ENCODE measurements at places on chromosomes 12 and 14. TPM values are rescaled to one million over a fixed set of nuclear protein-coding genes. Genes with fewer than 3 reads are reported as not detected.

DNA sequence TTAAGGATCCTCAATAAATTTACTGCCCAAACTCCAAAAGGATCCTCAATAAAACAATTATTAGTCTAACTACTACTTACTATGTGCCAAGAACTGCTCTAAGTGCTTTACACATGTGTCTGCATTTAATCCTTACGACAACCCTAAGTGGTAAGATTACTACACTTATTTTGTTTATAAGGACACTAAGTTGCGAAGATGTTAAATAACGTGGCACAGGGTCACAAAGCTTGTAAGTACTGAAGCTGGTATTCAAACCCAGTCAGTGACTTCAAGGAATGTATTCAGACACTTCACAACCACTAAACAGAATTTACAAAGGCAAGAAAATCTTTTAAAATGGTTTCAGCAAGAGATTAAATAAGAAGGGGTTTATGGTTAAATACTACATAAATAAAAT lies 13.0 kb downstream of the FERMT2 start:
- no peak for DNase-seq

The GALNT16 gene
- total RNA-seq: 11.4 TPM

The SLC6A15 gene
- total RNA-seq: 1.2 TPM

GRCh38 chr12:43287706-43288383 lies 264.2 kb downstream of the ADAMTS20 start:
- DNase-seq: no peak

The OLR1 gene
- total RNA-seq: 1.2 TPM

GRCh38 chr14:77103951-77104350 lies 5.9 kb downstream of the CIPC start:
- no peak for DNase-seq

- no peak for DNase-seq
Measured at GRCh38 chr12:1369938-1370500, 224.4 kb downstream of the FBXL14 start.

- DNase-seq: no peak
Measured at GRCh38 chr12:104694711-104695110, 238.0 kb downstream of the CHST11 start.

The SPTB gene
- 6.8 TPM for total RNA-seq

DNA sequence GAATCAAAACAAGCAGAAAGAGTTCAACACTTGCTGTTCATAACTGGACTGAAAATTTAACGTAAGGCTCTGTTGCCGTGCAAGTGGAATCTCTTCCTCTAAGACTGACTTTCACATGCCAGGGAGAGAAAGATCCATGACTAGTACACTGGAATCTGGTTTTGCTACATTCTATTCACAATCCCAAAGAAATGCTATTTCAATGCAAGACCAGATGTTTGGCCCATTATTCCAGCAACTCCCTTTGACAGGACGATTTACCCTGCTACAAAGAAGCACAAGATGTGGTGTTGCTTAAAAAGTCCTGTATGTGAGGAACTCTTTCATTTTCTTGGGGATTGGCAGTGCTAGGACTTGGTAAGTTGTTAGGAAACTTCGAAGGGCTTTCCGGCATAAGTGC lies 17.4 kb downstream of the RFC5 start:
- no peak for DNase-seq

DNA sequence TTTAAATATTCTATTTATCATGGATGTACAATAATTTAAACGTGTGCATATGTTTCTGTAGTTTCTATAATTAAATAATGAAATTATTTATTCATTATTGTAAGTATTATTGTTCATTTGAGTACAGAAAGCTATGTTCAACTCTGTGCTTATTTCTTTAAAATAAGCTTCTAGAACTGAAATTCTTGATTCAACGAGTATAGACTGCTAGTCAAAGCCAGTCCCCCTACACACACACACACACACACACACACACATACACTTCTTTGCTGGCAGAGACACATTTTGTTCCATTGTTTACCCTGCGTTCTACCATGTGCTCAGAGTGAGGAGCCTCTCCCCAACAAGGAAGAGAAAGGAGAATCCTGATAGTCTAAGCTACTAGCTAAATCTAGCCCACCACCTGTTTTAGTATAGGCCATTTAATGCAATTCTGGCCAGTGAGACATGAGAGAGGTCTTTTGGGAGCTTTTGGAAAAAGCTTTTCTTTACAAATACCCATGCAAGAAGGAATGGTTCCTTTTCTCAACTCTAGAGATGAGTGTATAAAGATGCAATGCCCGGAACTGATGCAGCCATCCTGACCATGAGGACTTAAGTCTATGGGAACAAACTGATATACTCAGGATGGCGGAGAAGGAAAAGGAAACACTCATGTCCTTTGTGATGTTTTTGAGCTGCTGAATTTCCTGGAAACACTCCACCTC lies 161.4 kb downstream of the NDUFA12 start:
- DNase-seq: no peak

DNA sequence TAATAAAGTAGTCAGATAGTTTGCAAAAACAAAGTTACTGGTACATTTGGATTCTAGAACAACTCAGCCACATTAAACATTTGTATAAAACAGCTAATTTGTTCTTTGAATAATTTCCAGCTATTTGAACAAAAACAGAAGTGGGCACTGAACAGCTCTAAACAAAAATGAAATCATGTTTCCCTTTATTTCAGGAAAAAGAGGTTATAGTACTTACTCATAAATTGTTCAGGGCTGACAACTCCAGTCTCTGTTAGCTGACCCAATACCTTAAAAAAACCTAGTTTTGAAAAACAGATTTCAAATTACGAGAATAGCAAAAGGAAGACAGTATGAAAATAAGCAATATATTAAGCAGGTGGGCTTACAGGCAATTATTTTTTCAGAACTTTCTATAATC lies 8.2 kb downstream of the GNPNAT1 start:
- no peak for DNase-seq

GRCh38 chr14:56057767-56058166 lies 60.4 kb upstream of the PELI2 start:
- DNase-seq: no peak

- no peak for DNase-seq
Measured at GRCh38 chr14:93002851-93003298, 79.9 kb downstream of the CHGA start.

The RNASE4 gene
- 39.5 TPM for total RNA-seq

The PLEKHD1 gene
- 0.11 TPM for total RNA-seq

DNA sequence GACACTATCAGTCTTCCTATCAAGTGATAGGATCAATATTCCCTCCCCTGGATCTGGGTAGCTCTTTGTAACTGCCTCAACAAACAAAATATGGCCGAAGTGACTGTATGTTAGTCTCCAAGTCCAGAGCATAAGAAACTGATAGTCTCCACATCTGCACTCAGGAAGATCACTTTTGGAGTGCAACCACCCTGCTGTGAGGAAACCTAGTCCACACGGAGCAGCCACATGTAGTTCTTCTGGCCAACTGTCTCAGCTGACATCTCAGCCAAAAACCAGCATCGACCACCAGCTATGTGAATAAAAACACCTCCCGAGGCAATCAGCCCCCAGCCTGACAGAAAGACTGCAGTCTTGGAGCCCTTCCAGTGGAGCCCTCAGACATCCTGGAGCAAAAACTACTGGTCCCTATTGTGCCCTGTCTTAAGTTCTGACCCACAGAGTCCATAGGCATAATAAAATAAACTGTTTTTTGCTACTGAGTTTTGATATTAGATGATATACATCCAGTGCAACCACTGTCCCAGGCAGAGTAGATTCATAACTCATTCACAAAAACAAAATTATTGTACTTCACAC lies 143.8 kb downstream of the MED13L start:
- DNase-seq: no peak

DNA sequence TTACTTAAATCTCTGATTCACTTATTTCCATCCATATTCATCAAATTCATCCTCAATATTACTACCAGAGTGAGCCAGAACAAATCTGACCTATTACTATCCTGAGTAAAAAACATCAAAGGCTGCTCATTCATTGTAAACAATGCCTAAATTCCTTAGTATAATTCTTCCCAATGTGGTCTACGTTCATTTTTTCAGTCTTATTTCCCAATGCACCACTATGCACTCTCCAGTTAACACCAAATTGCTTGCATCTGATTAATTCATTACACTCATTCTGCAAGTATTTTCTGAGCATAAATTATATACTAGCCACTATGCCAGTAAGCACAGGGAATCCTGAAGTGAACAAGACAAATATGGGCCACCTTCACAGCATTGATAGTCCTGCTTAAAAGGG lies 110.0 kb downstream of the EPS8 start:
- no peak for DNase-seq

The CACNA2D4 gene
- total RNA-seq: 1.1 TPM

DNA sequence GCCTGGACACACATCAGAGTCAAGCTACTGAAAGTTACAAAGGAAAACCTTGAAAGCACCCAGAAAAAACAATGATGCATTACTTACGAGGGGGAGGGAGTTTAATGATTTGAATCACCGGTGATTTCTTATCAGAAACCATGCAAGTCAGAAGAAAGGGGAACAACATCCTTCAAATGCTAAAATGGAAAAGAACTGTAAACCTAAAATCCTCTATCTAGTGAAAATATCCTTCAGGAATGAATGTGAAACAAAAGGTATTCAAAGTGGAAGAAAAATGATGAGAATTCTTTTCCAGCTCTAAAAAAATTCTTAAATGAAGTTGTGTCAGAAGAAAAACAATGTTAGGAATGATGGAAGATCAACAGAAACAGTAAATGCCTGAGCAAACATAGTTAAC lies 16.8 kb downstream of the SCAF11 start:
- DNase-seq: no peak

DNA sequence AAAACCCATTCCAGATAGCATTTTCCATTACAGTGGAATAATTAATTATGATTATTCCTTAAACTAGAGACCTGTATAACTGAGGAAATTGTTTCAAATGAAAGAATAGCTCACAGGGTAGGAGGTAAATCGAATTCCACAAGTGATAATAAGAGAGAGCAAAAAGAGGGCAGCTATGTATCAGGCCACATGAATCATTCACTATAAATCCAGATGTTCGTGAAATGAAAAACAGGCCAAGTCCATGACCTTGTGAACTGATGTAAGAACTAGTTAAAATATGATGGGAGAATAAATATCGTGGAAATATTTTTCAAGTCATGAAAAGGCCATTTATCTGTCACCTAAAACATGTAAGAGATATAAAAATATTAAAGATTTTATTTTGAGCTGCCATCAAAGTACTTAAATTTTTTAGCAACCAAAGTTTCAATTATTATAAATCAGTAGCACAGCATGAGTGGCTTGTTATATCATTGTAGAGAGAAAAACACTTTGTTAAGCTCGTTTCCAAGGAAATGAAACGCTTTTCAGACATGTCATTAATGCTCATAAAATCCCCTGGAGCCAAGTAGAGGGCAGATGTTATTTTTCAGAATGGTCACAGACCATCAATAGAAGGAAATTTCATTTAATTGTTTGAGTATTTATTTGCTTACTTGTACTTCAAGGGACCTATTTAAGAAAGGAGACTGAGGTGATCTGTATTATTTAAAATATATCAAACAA lies 120.6 kb upstream of the CDKN3 start:
- no peak for DNase-seq

The RNU7-1 gene
- not detected for total RNA-seq

The SDR9C7 gene
- not detected for total RNA-seq

GRCh38 chr14:95317817-95318343 lies 1.8 kb downstream of the CLMN start:
- no peak for DNase-seq

The KRT75 gene
- total RNA-seq: not detected

DNA sequence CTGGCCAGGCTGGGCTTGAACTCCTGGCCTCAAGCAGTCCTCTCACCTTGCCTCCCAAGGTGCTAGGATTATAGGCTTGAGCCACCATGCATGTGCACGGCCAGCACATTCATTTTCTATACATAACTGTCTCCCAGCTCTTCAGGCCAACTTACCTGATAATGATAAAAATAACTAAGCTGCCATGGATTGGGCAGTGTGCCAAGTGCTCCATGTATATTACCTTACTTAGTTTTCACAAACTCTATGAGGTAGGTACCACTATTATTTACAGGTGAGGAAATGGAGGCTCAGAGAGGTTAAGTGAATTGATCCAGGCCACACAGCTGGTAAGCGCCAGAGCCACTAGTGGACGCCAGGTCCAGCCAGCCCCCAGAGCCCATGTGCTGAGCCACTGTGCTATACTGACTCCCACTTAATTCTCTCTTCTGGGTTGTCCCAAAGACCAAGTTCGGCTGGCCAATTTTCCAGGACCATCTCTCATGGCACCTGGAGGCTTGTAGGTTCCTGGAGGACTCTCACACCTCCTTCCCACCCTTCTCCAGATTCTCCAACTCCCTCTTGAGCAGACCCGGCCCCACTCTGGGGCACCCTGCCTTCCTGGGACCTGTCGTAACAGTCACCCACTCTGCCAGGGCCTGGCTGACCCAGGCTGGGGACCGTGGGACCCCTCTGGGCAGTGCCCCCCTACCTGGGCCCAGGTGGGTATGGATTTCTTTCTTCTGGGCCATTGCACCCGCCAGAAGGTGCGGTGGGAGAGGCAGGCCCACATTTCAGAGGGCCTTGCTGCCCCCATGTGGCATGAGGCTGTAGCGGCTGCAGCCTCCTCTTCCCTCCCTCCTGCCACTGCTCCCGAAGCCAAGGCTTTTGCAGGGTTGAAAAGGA lies 30.2 kb upstream of the CIPC start:
- DNase-seq: no peak

The HOXC4 gene
- 1.6 TPM for total RNA-seq

DNA sequence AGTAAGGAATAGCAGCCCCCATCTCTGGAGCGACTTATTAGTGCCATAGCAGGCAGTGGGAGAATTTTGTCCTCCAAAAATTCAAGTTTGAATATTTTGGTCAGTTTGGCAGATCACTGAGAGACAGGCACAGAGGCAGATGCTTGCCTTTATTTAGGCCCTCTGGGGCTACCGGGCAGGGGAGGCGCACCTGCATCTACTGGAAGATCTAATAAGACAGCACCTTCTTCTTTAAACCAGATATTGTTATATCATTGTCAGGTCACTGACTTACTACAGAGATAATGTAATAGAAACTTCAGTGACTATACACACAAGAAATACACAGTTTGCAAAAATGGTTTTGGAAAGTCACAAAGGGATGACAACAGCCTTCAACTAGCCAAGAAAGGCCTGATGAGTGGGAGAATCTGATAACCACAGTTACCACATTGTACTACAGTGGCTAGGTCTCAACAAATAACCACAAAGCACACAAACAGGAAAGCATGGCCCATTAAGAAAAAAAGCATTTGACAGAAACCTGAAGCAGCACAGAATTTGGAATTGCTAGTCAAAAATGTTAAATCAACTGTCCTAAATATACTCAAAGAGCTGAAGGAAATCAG lies 56.8 kb downstream of the CDK17 start:
- no peak for DNase-seq

The PLEKHH1 gene
- 5.1 TPM for total RNA-seq

DNA sequence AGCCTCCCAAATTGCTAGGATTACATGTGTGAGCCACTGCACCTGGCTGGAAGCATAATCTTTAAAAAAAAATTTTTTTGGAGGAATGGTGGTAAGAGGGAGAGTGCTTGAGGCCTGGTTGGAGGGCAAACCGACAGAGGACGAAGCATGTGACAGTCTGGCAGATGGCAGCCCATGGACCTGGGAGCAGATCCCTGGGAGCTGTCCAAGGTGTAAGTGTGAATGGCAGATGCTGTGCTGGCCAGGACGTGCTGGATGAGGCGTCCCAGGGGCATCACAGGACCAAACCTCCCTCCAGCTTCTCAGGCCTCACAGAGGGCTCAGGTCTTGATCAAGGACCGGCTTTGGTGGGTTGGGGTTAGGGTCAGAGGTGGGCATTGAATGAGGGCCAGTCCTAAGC lies 128.4 kb upstream of the NCOR2 start:
- DNase-seq: no peak

- no peak for DNase-seq
Measured at GRCh38 chr14:98924046-98924445, 348.0 kb downstream of the BCL11B start.

- DNase-seq: no peak
Measured at GRCh38 chr14:92798811-92799210, 4.7 kb downstream of the GOLGA5 start.

All from urinary bladder (tissue), 4 donors.